Stimulated activated CD8-positive, alpha-beta memory T cell treated with anti-CD3 and anti-CD28 coated beads, Interleukin-2, amount 100 ng/mL, for 1 hour (primary cell): ENCODE measurements at places on chromosomes 13 and 19.

- no peak for DNase-seq
Measured at GRCh38 chr13:51912091-51912490, 50.3 kb downstream of the CCDC70 start.

DNA sequence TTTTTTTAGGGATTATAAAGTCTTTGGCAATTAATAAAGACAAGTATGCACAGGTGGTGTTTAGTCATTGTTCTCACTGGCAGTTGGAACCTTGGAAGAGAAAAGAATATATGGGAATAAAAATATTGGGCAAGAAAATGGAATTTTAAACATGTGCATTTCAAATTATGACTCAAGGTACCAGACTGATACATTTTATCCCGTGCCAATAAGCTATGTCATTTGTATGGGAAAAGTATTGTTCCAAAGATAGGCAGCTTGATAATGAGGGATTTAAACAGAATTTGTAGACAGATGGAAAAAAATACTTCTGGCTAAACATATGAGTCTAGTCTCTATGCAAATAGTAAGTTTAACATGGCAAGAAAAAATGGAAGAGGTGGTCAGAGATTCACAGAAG lies 169.5 kb upstream of the UFM1 start:
- no peak for DNase-seq

- no peak for DNase-seq
Measured at GRCh38 chr13:113226873-113227450, 17.5 kb downstream of the CUL4A start.

- no peak for DNase-seq
Measured at GRCh38 chr19:13669780-13670355, 94.5 kb upstream of the MRI1 start.

DNA sequence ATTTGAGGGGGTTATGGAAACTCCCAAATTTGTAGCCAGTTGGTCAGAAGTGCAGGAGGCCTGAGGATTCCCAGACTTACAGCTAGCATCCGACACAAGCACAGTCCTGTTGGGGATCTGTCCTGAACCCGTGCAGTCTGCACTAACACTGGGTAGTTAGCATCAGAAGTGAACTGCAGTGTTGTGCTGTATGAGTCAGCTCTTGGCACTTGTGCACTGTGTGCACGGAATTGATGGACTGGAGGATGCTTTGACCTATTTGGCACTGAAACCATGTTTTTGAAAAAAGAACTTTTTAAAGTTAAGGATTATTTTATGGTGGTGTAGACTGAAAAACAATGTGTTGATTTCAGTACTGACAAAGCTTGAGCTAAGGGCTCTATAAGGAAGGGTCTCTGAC lies 279.0 kb downstream of the NHLRC3 start:
- DNase-seq = no peak

GRCh38 chr13:39840201-39840600 lies 184.7 kb downstream of the COG6 start:
- no peak for DNase-seq

GRCh38 chr19:604355-604754 lies 14.7 kb downstream of the HCN2 start:
- no peak for DNase-seq

DNA sequence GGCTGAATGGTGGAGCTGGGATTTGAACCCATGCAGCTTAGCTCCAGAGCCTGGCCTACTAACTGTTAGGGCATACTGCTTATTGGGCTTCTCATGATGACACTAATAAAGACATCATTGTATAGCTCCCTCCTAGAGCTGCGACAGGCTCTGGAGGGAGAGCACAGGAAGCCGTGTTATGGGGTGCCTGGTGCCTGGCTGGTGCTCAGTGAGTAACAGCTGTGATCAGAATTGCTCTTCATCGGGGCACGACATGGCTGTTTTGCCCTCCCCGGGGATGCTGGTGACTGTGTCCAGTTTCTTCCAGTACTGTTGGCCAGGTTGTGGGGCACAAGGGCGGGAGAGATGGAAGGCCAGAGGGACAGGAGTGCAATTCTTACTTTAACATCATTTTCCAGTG lies 5.1 kb downstream of the LYPD5 start:
- no peak for DNase-seq
